ENCODE measurements at places on chromosomes 16 and 17. TPM values are rescaled to one million over a fixed set of nuclear protein-coding genes. Genes with fewer than 3 reads are reported as not detected.

- DNase-seq: no peak
Observed at GRCh38 chr16:24583494-24583893, 44.1 kb downstream of the RBBP6 start.

DNA sequence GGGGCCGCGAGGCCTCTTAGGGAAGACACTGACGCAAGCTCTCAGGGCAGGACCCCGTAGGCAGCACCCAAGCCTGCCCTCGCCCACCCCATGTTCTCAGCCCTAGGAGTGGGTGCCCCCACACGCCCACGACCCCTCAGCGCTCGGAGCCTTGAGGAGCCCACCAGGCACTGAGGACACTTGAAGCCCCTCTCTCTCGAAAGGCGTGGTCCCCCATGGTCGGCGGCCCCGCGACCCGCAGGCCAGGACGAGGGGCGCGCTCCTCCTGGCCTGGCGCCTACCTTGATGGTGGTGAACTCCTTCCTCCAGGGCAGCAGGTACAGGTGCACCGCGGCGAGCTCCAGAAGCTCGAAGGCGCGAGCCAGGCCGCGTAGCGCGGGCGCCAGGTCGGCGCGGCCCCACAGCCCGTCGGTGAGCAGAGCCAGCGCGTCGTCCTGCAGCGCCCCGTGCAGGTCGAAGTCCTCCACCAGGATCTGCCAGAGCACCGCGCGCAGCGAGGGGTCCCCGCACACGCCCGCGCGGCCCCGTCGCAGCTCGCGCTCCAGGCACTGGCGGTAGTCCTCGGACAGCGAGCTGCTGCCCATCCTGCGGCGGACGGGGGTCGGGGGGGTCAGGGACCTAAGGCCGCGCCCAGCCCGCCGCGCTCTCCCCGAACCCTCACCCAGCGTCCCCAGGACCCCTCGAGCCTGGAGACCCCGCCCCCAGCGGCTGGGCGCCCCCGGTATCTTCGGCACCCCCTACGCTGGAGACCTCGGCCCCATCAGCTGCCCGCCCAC, 668 bp downstream of the SPATA2L start:
- peak; percentile 56 for DNase-seq

DNA sequence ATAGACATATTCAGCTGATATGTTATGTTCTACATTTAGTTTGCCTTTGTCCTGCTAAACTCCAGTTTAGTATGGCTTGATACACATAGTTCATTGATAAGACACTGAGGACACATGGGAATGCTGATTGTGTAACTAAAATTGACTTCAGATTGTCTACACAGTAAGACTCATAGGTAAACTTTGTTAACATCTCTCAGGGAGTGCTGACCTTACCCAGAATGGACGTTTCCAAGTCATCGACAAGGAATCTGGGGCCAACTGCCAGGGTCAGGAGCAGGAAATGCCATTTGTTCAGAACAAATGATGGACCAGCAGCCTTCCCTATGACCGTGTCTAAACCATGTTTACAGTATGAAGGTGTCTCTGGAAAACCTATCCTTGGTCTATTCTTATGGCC, 58.7 kb downstream of the DYNLRB2 start:
- peak; percentile 31 for DNase-seq

- DNase-seq: no peak
Observed at GRCh38 chr17:52419229-52419641, 260.7 kb upstream of the CA10 start.

The ALOX15B gene
- not detected for total RNA-seq

The SEBOX gene
- total RNA-seq: not detected

The PIRT gene
- not detected for total RNA-seq

- DNase-seq: no peak
Observed at GRCh38 chr16:50311134-50311528, 44.8 kb downstream of the ADCY7 start.

The GAA gene
- 15.1 TPM for total RNA-seq

GRCh38 chr16:9256196-9256595, 164.8 kb downstream of the HAPSTR1 start:
- DNase-seq: no peak

- no peak for DNase-seq
Observed at GRCh38 chr17:50939795-50940684, 73.9 kb upstream of the TOB1 start.

DNA sequence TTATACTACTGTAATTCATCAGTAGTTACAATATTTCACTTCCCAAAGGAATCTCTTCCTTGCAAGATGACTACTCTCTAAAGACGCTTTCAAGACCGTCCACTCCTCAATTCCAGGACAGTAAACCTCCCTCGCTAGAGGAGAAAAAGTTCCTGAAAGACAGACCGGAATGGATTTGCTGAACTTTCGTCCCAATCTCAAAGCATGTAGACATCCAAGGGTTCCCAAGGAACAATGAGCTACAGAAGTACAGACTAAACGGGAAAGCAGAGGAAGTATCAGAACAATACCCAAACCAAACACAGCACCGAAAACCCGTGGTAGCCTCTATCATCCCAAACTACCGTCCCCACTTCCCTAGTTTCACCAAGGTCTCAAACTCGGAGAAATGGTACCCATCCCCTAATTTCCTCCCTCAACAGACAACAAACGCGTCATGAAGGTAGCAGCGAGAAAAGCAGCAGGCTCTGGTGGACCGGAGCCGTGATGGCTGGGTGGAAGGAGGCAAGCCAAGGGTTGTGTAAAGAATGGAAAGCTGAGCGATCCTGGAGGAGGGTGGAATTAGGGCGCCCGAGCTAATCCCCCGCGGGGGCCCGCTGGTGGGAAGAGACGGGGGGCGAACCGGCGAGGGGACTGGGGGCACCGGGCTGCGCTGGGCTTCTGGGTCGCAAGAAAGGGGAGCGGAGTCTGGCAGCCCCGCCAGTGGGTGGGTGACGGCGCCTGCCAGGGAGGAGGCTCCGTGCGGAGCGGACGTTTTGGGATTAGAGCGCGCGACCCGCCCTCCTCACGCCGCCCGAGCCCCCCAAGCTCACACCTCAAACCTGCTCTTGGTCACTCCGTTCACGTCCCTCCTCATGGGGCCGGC, 647 bp downstream of the FBXL20 start:
- peak; percentile 13 for DNase-seq

DNA sequence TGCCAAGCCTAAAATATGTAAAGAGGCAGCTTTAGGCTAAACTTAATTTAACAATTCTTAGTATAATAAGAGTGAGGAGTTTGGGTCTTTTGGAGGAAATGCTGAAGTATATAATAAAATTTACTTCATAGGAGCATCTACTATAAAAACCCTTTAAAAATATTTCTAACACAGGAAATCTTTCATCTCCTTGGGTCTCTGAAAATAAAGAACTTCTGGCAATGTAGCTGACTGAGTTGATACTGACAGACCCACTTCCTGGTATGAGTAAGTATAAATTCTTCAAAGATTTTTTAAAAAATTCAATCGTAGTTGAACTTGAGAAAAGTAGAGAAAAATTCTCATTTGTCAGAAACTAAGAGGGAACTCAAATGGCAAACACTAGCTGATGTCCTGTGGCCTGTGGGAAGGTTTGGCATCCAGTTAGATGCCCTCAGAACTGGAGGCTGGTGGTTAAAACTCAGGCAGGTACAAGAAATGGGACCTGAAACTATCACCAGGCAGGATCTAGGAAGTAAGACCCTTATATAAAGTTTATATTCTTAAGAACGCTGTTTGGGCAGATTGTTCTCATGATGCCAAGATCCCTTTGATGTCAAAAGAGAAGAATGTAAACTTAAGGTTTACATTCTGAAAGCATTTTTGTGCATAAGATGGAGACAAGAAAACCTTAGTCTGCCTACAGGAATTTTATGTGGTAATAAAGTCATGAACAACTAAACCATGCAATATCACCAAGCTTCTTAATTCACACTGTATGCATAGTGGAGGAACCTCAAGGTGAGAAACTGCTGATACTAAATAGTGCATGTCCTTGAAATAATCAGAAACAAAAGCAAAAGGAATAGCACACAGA, 6.2 kb downstream of the KRTAP4-6 start:
- DNase-seq: no peak

GRCh38 chr16:56892705-56893104, 27.7 kb downstream of the SLC12A3 start:
- DNase-seq: no peak

GRCh38 chr17:17059301-17059890, 17.1 kb downstream of the MPRIP start:
- DNase-seq: no peak

DNA sequence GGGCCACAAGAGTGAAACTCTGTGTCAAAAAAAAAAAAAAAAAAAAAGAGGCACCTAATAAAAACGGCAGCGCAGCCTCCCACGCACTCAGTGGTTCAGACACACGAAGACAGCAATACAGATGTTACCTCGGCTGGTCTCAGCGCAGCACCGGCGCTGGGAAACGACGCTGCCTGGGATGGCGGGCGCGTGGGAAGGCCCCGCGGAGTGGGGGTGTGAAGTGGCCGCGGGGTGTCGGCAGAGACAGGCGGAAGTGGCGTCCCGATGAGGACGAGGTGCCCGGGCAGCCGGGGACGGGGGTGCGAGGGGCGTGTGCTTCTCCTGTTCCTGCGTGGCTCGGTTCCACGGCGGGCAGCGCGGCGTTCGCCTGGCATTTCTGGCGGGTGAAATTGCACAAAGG, 179.4 kb downstream of the BANP start:
- DNase-seq: no peak

GRCh38 chr16:21702276-21702675, 38.5 kb downstream of the OTOA start:
- no peak for DNase-seq

GRCh38 chr17:34354637-34355036, 1.6 kb upstream of the CCL13 start:
- peak; percentile 36 for DNase-seq

DNA sequence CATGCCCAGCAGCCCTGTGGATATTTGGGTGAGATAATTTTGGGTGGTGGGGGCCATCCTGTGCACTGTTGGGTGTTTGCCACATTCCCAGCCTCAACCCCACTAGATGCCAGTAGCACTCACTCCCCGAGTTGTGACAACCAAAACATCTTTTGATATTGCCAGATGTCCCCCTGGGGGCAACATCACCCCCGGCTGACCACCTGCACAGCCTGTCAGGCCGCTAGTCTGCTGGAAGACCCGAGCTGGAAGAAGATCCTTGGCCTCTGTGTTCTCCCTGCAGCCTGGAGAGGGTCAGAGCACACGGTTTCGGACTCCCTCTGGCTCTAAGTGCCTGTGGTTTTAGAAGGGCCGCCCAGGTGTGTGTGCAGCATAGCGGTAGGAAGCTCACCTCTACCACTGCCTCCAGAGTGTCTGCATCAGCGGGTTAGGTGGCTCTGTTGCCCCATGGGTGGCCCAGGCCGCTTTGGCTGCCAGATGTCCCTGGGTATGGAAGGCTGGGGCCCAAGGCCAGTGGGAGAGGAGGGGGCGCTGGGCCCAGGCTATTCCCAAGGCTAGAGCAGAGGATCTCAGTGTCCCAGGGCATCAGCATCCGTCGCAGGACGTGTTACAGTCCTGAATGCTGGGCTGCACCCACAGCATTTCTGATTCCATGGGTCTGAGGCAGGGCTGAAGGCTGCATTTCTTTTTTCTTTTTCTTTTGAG, 195.8 kb upstream of the GSE1 start:
- no peak for DNase-seq

- DNase-seq: no peak
Observed at GRCh38 chr17:79936641-79937381, 97.6 kb upstream of the CBX4 start.

All from fibroblast of villous mesenchyme (primary cell).